ENCODE measurements at places on chromosomes 6 and 20.

- DNase-seq, result no peak
Measured at GRCh38 chr20:50695135-50695872, 4.0 kb upstream of the RIPOR3 start.

DNA sequence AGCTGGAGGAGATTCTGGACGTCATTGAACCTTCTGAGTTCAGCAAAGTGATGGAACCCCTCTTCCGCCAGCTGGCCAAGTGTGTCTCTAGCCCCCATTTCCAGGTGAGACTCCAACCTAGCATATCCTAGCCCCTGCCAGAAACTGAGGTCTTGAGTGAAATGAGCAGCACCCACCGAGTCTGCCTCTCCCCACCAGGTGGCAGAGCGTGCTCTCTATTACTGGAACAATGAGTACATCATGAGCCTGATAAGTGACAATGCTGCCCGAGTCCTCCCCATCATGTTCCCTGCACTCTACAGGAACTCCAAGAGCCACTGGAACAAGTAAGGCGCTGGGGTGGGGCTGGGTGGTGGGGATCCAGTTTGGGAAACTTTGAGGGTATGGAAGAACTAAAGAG is 4.6 kb downstream of the MEA1 start:
- DNase-seq, result no peak

DNA sequence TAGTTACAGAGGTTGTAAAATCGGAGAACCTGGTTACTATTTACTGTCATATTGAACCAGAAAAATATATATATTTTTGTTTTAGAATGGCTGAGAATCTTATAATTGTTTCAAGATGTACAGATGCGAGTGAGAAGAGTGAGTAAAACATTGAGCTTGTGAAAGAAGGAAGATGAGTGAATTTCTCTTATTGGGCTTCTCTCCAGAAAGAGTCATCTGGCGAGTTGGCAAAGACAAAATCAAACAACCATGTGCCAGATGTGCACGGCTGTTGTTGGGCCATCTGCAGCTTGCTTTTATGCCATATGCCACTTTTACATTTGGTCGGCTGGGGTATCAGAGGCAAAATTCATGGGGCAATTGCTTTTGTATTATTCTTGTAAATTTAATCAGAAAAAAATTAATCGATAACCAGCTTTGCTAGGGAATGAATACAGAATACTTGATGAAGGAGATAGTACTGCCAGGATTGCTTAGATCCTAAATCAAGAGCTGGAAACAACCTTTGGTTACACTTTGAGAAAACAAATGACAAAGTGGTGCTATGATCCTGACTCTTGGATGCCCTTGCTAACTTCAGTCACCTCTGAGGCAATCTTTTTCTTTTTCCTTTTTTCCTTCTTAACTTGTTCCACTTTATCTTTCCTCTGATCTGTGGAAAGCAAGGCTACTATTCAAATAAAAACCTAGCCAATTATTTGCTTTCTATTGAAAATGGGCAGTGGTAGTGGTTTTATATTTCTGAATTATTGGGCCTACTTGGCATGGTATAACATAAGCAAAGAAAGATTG is 97.1 kb upstream of the GRIK2 start:
- no peak for DNase-seq

DNA sequence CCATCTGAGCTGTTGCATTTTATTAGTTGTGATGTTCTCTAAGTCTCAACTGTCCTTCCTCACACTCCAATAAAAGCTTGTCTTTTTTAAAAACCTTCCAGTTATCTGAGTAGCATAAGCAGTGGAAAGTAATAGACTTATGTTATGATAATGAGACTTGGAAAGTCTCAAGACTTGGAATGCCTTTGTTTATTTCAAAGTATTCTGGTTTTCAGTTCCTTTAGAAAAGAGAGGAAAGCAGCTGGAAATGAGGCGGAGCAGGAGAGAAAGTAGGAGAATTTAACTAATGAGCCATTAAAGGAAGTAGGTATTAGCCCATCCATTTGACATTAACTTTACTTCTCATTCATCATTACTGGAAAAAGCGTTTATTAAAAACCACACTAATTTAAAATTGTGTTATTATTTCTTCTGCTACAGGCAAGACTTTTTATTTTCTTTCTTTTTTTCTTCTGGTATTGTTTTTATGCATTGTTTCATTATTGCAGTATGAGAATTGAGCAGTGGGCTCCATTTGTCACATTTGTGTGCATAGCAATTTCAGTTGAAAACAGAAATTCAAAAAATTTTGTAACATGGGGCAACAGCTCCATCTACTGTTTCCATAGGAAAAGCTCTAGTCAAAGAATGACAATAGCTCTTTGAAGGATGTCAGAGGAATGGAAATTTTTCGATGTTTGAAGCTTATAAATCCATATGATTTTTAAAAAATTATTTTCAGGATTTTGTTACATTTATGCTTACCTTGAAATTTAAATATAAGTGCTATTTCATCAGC is 194.8 kb downstream of the COL9A1 start:
- DNase-seq, result no peak

- DNase-seq, result no peak
Measured at GRCh38 chr6:159342146-159342545, 172.9 kb downstream of the FNDC1 start.

Data from memory B cell (primary cell).